ENCODE measurements at places on chromosomes 3 and 15. TPM values are rescaled to one million over a fixed set of nuclear protein-coding genes. Genes with fewer than 3 reads are reported as not detected.

Gene CPA3
- 1.2 TPM for total RNA-seq

Gene EPHA3
- not detected for total RNA-seq

Gene EIF4A2
- total RNA-seq: 1,243 TPM

Gene CLDN18
- total RNA-seq: under 0.01 TPM

Gene IQCF5
- total RNA-seq: not detected

Gene CPB1
- not detected for total RNA-seq

Gene ASB7
- 23.5 TPM for total RNA-seq

Gene ACTRT3
- not detected for total RNA-seq

Gene TUSC7
- not detected for total RNA-seq

Gene STRA6
- not detected for total RNA-seq

Gene UBE2E2
- 53.9 TPM for total RNA-seq

All from mononuclear cell (primary cell).